ENCODE measurements at places on chromosomes 5 and 9.

DNA sequence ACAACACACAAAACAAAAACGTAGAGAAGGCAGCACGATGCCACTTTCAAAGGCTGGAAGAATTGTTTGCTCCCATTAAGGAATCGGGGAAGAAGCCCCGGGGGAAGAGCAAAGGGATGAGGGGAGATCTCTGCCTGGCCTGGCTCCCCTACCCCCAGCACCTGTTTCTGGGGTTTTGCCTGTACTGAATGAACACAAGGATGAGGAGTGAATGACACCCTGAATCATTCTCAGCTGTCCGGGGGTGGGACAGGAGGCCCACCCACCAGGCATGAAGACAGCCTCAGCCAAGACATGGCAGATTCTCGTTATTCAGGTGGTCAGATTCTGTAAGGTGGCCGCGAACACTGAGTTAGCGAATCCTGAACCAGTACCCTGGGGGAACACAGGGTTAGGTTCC is 7.5 kb downstream of the TBC1D9B start:
- no peak for DNase-seq

- DNase-seq: no peak
Observed at GRCh38 chr9:14275331-14275730, 38.6 kb downstream of the NFIB start.

DNA sequence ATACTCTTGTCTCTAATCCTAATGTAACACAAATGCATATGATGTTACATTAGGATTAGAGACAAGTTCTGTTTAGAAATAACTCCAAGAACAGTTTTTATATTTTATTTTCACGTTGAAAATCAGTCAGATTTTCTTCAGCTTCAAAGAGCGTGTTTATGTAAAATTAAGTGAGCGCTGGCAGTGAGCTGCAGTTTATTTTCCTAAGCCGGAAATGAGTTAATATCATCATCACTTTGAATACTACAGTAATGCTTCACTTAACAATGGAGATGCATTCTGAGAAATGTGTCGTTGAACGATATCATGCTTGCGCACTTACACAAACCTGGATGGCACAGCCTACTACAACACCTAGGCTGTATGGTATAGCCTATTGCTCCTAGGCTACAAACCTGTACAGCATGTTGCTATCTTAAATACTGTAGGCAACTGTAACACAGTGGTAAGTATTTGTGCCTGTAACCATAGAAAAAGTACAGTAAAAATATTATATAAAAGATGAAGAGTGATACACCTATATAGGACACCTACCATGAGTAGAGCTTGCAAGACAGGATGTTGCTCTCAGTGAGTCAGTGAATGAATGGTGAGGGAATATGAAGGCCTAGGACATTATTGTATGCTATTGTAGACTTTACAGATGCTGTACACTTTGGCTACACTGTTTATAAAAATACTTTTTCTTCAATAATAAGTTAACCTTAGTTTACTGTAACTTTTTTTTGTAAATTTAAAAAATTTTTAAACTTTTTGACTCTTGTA is 65.9 kb upstream of the C5orf46 start:
- no peak for DNase-seq

GRCh38 chr9:16921855-16922254 is 51.4 kb upstream of the BNC2 start:
- DNase-seq: no peak

DNA sequence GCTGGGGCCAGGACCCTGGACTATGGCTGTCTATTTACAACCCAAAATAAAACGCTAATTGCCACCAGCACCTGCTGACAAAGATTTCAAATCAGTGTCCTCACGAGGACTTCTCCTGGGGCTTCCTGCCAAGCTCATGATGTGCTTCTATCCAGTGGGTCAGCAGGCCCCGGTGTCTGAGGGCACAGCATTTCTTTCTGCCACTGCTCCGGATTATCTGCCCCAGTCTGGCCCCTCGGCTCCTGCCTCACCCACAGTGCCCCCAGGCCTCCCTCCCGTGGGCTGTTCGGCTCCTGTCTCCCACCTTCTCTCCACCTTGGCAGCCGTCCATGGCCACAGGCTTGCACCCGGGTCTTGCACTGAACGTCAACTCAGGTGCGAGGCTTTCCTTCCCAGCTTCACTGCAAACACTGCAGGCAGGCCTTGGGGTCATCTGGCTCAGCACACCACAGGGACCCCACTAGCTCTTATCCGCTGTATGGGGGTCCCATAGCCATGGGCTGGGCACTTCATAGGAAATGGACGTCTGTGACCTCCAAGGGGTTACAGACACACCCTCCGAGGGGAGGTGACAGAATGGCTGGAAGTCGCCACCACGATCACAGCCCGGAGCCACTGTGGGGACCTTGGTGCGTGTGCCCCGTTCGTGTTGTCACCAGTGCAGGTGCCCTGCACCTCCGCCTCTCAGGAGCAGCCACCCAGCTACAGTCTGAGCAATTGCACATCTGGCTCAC is 43.8 kb upstream of the FCN1 start:
- DNase-seq: no peak

Data from hematopoietic multipotent progenitor cell treated with erythropoietin and hydrocortisone succinate and interleukin-3 and kit ligand, for 4 days (in vitro differentiated cells).